Urothelium cell line (cell line): ENCODE measurements at places on chromosomes 11 and 22.

- no peak for DNase-seq
These were observed 3.9 kb upstream of the BIRC3 start for GRCh38 chr11:102313238-102313940.

DNA sequence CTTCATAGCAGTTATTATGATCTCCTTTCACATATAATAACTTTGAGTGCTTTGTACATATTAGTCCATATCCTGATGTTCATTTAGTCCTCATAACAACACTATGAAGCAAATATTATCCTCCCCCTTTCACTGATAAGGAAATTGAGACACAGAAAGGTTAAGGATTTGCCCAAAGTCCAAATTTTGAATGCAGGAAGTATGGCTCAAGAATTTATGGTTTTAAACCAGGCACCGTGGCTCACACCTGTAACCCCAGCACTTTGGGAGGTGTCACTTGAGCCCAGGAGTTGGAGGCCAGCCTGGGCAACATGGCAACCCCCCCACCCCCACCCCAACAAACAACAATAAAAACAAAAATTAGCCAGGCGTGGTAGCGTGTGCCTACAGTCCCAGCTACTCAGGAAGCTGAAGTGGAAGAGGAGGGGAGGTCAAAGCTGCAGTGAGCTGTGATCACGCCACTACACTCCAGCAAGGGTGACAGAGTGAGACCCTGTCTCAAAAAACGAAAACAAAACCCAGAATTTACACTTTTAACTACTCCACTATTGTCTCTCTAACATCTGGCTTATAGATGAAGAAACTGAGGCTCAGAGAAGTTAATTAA lies 8.6 kb downstream of the CCDC34 start:
- no peak for DNase-seq

- no peak for DNase-seq
These were observed 711.3 kb downstream of the OPCML start for GRCh38 chr11:132821014-132821413.

DNA sequence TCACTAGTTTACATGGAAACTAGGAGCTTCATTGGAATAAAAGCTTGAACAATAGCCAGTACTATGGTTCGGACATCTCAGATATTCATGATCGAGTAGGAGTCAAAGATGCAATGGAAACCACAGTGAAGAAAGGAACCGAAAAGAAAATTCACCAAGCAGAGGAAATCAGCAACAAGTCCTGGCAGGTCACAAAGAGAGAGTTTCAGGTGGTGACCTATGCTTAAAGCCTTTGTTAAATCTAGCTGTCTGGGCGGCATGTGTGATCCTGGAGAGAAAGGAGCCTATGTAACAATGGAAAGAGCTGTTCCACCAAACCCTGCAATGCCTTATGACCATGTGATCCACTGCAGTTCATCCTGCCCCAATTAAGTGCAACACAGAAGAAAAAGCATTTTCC lies 68.9 kb upstream of the POU2AF2 start:
- no peak for DNase-seq

GRCh38 chr11:102276362-102276761 lies 40.9 kb upstream of the BIRC3 start:
- DNase-seq, result no peak

DNA sequence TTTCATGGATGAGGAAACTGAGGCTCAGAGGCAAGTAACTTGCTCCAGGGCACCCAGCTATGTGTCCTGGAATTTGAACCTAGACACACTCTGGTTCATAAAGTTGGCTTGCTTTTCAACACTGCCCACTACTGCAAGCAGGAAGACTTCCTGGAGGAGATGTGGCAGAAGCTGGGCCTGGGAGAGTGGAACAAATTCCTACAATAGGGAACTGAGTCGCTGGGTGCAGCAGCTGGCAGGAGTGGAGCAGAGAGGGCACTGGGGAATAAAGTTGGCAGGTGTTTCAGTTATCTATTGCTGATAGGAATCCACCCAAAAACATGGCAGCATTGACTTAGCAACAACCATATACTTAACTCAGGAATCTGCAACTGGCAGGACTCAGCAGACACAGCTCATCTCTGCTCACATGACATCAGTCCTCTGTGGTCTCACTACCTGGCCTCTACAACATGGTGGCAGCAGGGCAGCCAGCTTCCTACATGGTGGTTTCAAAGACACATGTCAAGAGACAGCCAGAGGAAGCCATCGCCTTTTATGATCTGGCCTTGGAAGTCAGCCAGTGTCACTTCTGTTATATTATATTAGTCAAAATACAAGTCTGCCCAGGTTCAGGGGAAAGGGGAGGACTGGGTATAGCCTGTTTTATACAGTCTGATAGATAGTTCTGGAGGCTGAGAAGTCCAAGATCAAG lies 10.6 kb upstream of the CARD10 start:
- no peak for DNase-seq

GRCh38 chr22:27970596-27971220 lies 51.7 kb upstream of the PITPNB start:
- no peak for DNase-seq

- DNase-seq, result no peak
These were observed 7.2 kb downstream of the FLI1 start for GRCh38 chr11:128701086-128701485.

- DNase-seq, result no peak
These were observed 48.6 kb downstream of the FLRT1 start for GRCh38 chr11:64084146-64084950.

DNA sequence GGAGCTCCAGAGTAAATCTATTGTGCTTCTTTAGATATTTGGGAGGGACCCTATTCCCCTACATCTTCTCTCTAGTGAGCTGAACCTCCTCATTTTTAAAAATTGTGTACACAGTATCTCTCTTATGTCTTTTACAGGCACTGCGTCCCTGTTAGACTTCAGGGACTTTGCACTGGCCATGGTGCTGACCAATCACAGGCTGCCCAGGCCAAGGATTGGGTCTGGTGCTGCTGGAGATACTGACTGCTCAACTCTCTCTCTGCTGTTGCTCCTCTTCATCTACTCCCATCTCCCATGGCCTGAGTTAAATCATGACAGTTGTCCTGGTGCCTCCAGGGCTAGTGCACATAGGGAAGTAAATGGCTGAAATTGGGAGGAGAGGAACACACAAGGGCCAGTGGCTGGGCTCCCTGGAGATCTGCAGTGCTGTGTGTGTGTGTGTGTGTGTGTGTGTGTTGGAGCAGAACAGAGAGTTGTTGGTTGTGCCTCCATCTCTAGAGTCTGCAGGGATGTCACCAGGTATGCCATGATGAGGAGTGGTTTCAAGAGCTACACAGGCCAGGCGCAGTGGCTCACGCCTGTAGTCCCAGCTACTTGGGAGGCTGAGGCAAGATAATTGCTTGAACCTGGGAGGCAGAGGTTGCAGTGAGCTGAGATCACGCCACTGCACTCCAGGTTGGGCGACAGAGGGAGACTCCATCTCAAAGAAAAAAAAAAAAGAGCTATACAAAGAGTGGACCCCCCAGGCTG lies 155.3 kb downstream of the ST3GAL4 start:
- DNase-seq, result no peak

- no peak for DNase-seq
These were observed 98.4 kb upstream of the OR9G4 start for GRCh38 chr11:56846631-56847576.

GRCh38 chr11:100949443-100949842 lies 180.2 kb downstream of the PGR start:
- no peak for DNase-seq

GRCh38 chr22:29971607-29972006 lies 88.6 kb downstream of the MTMR3 start:
- DNase-seq, result no peak

- DNase-seq, result no peak
These were observed 333.6 kb upstream of the NCAM1 start for GRCh38 chr11:112627588-112628045.

GRCh38 chr11:469684-470560 lies 19.8 kb downstream of the PTDSS2 start:
- no peak for DNase-seq

GRCh38 chr11:48025293-48025983 lies 45.1 kb downstream of the PTPRJ start:
- DNase-seq, result no peak

DNA sequence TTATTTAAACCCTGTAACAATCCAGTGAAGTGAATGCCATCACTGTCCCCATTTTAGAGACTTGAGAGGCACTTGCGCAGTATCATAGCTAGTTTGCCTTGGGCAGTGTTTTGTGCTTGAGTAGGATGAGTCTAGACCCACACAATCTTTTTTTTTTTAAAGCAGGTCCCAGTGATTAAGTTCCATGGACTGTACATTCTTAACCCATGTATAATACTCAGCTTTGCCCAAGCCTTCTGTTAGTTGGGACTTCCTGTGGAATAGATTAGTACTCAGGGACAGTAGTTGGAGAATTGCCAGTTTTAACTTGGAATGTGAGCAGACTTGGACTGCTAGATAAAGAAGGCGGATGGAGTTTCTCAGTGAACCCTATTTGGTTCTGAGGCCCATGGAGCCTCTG lies 108.6 kb upstream of the RASSF10 start:
- peak; percentile 78 for DNase-seq

GRCh38 chr11:92770419-92770818 lies 199.0 kb upstream of the MTNR1B start:
- no peak for DNase-seq

DNA sequence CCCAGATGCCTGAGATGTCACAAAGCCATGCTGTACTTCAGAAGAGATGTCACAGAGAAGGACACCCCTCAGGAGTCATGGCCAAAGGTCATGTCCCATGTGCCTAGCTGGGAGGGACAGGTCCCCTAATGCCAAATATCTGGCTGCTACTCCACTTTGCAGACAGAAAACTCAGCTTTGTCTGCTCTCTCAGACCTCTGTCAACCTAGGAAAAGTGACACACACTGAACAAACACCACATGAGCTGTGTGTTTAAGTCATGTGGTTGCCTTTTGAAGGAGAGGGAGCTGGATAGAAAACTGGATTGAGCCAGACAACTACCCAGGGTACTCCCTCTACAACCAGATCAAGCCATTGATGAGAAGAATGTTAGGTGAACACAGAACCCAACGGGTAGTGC lies 3.5 kb downstream of the TRIM66 start:
- DNase-seq, result no peak

- DNase-seq, result no peak
These were observed 38.1 kb downstream of the MB start for GRCh38 chr22:35578836-35579575.

DNA sequence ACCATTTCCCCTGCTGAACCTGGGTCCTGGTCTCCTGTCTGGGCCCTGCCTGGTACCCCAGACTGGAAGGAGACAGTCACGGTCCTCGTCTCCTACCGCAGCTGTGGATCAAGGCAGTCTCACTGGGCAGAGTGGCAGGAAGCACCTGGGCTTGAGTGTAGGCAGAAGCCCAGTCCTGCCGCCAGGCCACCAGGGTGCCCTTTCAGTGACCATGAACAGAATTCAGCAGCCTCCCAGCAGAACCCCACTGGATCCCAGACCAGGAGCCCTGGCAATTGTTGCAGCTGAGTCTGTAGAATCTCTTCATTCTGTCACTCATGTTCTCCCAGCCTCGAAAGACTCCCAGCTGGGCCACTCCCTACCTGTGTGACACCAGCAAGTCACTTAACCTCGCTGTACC lies 25.5 kb upstream of the CREB3L1 start:
- DNase-seq, result no peak

- no peak for DNase-seq
These were observed 3.6 kb upstream of the CBL start for GRCh38 chr11:119202554-119202953.

DNA sequence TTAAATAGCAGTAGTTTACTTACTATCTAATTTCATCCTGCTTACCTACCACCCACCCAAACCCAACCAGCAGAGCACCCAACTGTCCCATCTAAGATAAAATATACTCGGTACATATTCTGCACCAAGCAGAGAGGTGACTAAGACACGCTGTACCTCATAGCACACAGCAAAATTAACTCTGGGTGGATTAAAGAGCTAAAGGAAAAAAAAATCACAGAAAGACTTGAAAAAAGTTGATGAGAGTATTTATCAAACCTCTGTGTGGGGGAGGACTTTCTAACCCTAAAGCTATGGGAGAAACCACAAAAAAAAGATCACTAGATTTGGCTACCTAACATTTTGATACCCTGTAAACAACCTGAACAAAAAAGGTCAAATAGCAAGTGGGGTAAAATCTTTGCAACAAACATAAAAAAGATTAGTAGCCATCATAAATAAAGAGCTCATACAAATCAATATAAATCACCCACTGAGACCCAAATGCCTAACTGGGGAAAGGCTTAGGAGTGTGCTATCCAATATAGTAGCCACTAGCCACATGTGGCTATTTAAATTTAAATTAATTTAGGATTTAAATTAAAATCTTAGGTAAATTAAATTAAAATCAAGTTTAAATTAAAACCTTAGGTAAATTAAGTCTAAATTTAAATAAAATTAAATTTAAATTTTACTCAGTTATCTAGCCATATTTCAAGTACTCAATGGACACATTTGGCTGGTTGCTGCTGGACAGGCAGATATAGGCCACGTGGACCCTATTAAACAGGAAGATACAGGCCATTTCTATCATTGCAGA lies 25.6 kb upstream of the CD5 start:
- DNase-seq, result no peak

DNA sequence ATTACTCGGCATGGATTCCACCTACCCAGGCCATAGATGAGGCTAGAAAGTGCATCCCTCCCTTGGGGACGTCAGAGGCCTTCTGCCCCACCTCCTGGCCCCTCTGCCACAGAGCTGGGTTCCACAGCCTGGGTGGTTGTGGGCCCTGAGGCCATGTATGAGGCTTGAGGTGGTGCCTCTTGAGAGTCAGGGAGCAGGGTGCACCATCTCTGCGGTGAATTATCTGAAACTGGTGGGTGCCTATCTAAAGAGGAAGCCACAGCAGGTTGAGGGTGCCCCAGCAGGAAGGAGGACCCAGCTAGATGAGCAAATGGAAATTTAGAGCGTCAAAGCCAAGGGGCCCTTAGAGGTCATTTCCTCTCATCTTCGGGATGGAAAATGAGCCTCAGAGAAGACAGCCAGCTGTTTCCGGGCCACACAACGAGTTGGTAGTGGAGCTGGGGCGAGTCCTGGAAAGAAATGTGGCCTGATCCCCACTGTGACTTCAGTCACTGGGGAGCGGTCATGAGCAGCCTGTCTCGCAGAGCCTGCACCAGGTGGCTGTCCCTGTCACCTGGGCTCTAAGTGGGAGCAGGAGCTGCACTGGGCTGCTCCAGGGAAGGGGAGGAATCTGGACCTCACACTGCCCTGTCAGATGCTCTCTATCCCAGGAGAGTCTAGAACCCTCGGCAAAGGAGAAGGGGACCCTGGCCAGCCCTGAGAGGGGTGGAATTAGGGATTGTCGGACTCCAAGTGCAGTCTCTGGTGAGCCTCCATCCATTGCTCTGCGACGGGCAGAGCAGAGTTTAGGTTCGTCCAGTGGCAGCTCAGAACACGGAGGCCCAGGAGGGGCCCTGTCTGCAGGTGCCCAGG lies 7.3 kb downstream of the ADORA2A start:
- DNase-seq, result no peak

DNA sequence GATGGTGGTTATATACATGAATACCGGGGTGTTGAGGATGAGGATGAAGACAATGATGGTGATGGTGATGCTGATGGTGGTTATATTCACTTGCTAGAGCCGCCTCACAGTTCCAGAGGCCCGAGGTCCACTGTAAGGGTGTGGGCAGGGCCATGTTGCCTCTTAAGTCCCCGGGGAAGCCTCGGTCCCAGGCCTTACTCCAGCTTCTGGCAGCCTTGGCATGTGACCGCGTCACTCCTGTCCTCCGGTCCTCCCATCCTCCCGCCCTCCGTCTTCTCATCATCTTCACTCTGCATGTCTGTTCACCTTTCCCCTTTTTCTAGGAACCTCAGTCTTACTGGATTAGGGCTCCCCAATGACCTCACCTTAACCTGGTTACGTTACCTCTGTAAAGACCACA lies 54.6 kb downstream of the IGLL1 start:
- DNase-seq, result no peak
